Activated CD4-positive, alpha-beta T cell treated with anti-CD3 and anti-CD28 coated beads for 48 hours (primary cell): ENCODE measurements at places on chromosomes 13 and 19.

- DNase-seq: peak; percentile 13
Measured at GRCh38 chr13:97224544-97225300, 2.6 kb downstream of the MBNL2 start.

GRCh38 chr13:42603571-42603970, 29.6 kb downstream of the TNFSF11 start:
- no peak for DNase-seq

GRCh38 chr13:107461751-107462150, 753.6 kb downstream of the LIG4 start:
- DNase-seq: no peak

GRCh38 chr13:51328488-51328887, 11.0 kb upstream of the SERPINE3 start:
- no peak for DNase-seq

GRCh38 chr19:3097442-3097871, 3.3 kb downstream of the GNA11 start:
- no peak for DNase-seq

DNA sequence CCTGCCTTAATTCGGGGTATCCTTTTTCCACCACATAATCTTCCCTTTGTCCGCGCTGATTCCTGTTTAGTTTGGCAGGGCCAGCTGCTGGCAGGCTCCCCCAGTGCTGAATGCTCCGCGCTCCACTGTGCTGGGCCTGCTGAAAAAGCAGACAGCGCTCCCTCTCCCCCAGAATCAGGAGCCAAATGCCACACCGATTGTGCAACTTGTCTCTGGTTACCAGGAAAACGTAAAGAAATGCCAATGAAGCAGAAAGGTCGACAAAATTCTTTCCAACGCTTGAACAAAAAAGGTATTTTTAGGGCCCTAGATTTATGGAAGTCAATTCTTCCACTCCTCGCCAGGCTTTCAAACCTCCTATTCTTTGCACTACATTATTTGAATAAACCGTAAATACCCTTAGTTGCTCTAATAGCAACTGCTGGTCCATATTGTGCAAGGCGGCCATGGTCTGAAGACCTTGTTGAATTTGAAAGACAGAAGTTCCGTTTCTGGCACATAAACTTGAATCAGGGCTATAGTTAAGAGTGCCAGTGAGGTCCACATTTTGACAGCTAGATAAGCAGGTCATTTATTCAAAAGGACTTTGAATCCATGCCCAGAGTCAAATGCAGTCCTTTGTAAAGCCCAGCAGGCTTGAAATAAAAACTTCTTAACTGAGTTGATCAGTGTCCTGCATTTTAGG, 206.7 kb upstream of the RFC3 start:
- no peak for DNase-seq

- DNase-seq: no peak
Measured at GRCh38 chr13:21518617-21519144, 59.6 kb upstream of the ZDHHC20 start.

DNA sequence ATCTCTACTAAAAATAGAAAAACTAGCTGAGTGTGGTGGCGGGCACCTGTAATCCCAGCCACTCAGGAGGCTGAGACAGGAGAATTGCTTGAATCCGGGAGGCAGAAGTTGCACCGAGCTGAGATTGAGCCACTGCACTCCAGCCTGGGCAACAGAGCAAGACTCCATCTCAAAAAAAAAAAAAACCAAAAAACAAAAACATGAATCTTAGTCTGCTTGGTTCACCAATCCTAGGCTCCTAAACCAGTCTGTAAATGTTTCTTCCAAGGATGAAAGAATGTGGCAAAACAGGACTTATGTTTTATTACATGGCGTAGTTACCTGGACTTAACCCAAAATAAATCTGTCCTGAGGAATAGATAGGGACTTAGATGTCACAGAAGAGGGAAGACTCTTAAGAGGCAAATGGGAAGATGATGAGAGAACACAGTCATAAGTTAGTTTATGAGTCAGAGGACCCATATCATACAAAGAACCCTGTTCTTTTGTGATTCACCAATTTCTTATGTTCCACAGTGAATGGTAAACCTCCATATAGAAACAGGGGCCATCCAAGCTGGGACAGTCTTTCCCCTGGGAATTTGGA, 6.9 kb upstream of the FBXL3 start:
- DNase-seq: no peak

GRCh38 chr19:13118424-13119193, 545 bp downstream of the NACC1 start:
- peak; percentile 60 for DNase-seq

DNA sequence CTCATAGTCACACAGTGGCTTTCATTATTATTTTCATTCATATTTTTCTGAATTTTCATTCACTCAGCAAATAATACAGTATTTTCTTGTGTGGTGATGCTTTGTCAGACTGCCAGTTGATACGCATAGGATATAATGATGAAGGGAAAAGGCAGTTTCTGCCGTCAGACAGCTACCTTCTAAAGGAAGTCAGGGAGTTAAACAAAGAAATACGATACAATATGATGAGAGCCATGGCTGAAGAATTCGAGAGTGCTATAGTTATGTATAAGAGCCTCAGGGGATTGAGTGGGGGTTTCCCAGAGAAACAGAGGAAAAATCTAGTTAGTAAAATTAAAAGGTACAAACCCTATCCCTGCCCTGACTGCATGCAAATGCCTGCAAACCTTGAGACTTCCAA, 479.1 kb downstream of the OLFM4 start:
- DNase-seq: no peak

DNA sequence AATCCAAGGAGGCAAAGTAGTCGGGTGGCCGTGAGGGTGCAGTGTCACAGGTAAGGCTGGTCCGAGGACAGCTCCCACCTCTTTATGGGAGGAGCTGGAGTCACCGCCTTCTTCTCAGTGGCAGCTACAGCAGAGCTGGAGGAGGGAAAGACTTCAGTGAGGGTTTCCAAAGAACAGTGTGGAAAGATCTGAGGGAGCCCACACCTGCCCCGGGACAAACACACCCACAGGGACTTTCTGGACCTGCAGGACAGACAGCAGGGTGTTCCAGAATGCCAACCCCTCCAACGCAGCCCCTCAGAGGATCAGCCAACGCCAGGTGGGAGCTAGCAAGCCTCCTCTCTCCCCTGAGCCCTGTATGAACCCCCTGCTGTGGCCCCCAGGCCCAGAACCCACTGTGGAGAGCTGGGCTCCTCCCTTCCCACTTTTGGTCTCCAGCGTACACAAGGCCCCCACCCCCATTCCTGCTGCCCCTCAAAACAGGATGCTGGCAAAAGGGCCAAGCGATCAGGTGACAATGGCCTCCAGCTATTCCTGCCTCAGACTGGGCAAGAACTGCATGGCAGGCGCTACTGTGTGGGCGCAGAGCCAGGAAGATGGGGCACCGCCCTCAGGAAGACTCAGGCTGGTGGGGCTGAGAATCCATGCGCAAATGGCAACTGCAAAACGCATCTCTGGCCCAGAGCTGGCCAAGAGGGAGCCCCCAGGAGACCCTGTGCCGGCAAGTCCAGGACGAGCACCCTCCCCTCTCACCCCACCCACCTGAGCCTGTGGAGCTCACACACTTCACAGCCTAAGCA, 3.5 kb upstream of the CD320 start:
- no peak for DNase-seq

DNA sequence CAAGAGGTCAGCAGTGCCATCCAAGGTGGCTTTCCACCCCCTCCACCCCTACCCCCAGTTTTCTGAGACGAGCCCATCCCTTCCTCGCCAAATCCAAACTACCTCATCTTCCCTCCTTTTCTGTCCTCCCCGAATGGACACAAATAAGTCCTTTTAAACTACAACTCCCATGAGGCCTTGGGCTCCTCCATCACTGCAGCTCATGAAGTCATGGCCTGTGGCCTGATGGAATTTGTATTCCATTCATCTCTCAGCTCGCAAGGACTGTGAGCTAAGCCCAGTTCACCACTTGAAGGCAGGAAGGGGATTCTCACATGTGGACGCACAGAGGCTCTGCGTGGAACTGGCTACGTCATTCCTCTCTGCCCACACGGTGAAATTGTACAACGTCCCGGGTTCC, 12.5 kb downstream of the PTPRH start:
- no peak for DNase-seq

- DNase-seq: no peak
Measured at GRCh38 chr13:78592584-78592983, 10.8 kb downstream of the POU4F1 start.

DNA sequence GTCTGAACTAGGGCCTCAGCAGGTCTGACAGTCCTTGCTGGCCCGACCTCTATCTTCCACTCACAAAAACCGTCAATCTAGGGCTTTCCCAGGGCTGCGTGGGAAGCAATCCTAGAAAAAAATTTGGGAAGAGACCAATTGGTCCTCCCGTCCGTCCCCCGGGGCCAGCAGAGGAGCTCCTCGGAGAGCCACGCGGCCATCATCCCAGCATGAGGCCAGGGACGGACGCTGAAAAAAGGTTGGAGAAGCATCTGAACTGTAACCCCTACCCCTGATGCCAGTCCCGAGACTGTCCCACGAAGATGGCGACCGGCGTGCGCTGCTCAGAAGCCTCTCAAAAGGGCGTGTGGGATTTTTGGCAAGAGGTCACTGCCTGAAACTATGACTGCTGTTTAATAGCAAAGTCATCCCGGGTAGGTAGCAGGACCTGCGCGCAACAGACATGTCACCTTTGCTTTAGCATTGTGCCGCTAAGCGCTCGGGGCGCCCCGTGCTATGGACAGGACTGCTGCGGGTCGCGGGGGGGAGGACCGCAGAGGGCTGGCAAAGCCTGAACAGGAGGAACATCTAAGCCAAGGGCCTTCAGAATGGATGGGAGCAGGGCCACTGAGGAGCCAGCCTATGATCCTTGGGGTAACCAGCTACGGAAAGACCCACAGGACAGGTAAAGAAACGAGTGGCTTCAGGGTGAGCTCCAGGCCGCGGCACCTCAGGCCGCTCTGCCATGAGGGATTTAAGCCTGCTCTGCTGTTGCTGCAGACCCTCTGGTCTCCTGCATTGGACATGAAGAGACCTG, 10.6 kb downstream of the AKAP8 start:
- no peak for DNase-seq

DNA sequence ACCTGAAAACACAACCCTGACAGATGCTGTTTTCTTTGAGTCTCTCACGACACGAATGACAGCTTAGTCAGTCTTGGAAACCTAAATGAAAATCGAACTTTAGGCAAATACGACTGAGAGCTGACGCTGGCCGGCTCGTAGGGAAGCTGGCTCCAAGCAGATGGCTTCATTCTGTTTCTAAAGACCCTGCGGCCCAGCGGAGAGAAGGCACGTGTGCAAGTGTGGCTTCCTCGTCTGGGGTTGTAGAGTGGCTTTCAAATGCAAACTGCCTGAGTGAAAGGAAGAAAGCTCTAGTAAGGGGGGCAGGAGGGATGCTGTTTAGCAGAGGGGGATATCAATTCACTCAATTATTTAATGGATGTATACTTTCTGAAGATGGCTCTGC, 26.1 kb upstream of the TIMM44 start:
- DNase-seq: no peak

DNA sequence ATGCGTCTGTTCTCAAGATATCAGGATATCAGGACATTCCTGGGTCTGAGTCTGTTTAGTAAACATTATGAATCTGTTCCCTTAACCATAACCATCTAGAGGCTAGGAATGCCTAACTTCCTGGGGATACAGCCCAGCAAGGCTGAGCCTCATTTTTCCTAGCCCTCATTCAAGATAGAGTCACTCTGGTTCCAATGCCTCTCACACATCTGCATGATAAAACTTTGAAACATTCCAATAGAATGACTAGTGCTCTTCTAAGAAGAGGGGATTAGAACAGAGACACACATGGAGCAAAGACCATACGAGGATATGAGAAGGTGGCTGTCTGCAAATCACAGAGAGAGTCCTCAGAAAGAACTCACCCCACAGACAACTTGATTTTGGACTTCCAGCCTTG, 20.6 kb upstream of the CABP5 start:
- DNase-seq: no peak

GRCh38 chr19:3368441-3368795, 2.0 kb downstream of the NFIC start:
- DNase-seq: no peak

- DNase-seq: no peak
Measured at GRCh38 chr13:73514208-73514607, 455.4 kb downstream of the KLF5 start.

- DNase-seq: no peak
Measured at GRCh38 chr19:40335101-40335500, 13.1 kb downstream of the C19orf47 start.

- no peak for DNase-seq
Measured at GRCh38 chr13:34748073-34748472, 194.0 kb upstream of the NBEA start.

GRCh38 chr19:46605356-46605821, 4.3 kb downstream of the CALM3 start:
- DNase-seq: no peak

GRCh38 chr13:30872685-30873461, 33.2 kb upstream of the MEDAG start:
- no peak for DNase-seq

DNA sequence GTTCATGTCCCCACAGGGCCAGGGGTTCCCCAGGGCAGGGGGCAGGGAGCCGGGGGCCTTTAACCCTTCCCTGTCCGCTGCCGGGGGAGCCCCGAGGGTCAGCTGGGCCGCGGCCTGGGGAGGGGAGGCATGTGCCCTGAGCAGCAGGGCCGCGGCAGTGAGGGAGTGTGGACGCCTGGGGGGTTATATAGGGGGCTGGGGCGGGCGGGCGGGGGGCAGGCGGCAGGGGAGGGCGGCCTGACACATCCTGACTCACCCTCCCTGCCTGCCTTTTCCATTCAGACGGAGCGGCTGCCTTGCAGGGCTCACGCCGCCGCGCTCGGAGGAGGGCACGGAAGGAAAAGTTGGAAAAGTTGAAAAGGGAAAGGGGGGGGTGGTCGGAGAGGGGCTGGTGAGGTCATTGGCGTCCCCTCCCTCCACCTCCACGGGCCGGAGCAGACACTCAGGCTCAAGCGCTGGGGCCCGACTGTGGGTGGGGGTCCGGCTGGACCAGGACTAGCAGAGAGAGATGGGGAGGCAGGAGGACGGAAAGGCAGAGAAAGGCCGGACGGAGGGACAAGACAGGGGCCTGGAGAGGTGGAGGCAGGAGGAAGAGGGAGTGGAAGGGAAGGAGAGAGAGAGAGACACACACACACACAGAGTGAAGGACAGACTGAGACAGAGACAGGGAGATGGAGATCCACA, at the start of gene IL11:
TSS of gene IL11 (minus strand) at position 159 of the 684 bp plus-strand sequence. CDS start at position 6, 153 bp downstream.
- DNase-seq: no peak

DNA sequence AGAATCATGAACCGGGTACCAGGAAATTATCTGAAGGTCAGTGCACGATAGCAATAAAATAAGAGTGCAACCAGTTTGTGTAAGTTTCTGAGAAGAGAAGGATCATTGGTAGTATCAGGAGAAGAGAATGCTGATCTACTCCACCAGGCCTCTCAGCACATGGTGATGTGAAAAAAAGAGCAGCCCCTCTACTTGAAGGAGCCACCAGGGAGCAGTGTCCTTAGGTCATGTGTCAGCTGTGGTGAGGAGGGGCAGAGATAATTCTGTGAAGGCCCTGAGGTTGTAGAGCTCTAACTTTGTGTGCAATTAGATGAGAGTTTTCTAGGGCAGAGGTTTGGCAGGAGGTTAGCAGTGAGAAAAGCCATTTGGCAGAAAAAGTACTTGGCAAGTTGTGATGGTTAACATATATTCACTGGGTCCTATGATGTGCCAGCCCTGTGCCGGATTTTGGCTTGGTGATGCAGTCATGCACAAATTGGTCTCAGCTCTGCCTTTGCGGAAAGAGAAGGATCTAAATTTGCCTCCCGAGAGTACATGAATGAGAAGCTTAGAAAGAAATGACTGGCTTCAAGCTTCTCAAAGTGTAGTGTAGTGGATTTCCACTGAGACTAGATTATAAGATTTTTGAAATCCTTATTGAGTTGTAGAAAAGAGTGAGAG, 19.2 kb upstream of the ZC3H13 start:
- no peak for DNase-seq
